MG63 (cell line): ENCODE measurements at places on chromosomes 11 and 22. TPM values are rescaled to one million over a fixed set of nuclear protein-coding genes. Genes with fewer than 3 reads are reported as not detected.
A peak's percentile ranks its signal among the peaks of the same experiment; 100 is the strongest.

The OR51B4 gene
- not detected in 2 replicates for total RNA-seq

DNA sequence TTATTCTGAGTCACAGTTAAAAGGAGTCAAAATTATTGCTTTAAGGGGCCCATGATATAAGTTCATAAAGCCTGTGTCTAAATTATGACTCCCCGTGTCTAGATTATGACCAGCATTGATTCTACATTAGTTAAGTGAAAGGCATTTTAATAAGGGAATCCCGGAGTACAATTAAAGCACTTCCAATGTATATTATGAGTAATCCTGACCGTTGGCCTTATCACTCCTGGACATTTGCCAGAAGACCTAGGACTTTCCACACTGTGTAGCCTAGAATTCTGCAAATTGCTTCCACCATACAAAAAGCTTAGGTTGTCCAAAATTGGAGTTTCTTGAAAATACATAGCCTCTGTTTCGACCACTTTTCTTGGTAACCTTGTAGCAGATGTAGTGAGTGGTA is 1292.6 kb downstream of the LRRC4C start:
- DNase-seq: no peak

DNA sequence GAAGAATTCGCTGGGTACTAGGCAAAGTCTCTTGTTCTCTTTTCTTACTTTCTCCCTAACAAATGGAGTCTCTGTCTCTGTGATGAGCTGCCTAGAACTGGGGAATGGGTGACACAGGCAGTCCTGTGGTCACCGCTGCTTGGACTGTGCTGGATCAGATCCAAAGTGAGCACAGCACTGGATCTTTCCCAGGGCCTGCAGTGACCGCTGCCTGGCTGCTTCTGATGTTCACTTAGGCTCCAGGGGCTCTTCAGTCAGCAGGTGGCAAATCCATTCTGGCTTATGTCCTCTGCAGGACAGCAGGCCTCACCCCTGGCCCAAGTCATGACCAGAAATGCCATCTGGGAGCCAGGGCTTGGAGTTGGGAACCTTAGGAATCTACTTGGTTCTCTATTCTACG is 61.5 kb downstream of the EXT2 start:
- no peak for DNase-seq

The KRTAP5-8 gene
- total RNA-seq: not detected in 2 replicates

DNA sequence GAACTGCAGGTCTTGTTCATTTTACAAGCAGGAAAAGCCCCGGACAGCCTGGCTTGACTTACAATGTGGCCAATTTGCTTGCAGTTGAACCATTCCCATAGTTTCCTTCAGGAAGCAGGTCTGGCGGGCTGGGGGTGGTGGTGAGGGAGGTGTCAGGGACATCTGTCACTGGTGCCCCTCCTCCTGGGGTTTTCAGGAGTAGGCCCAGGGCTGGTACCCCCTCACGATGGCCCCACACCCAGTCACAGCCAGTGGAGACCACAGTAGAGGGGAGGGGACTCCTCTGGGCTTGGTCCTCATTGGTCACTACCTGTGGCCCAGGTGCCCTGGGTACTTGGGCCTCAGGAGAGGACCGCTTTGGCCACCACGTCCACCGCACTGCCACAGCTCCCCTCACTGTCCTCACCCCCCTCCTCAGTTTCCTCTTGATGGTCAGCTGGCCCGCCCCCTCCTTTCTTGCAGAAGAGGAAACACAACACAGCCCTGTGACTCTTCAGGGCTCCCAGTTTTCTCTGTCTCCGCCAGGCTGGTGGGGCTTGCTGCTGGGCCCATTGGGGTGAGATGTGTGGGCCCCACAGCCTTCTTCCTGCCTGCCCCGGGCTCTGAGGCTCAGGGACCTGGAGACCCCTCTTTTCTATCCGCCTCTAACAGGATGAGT is 39.8 kb upstream of the SHISAL1 start:
- no peak for DNase-seq

- DNase-seq: peak; percentile 74
Measured at GRCh38 chr22:35914665-35915476, 113.8 kb downstream of the RBFOX2 start.

- DNase-seq: peak; percentile 81
Measured at GRCh38 chr22:50656122-50657070, 16.2 kb upstream of the SHANK3 start.

DNA sequence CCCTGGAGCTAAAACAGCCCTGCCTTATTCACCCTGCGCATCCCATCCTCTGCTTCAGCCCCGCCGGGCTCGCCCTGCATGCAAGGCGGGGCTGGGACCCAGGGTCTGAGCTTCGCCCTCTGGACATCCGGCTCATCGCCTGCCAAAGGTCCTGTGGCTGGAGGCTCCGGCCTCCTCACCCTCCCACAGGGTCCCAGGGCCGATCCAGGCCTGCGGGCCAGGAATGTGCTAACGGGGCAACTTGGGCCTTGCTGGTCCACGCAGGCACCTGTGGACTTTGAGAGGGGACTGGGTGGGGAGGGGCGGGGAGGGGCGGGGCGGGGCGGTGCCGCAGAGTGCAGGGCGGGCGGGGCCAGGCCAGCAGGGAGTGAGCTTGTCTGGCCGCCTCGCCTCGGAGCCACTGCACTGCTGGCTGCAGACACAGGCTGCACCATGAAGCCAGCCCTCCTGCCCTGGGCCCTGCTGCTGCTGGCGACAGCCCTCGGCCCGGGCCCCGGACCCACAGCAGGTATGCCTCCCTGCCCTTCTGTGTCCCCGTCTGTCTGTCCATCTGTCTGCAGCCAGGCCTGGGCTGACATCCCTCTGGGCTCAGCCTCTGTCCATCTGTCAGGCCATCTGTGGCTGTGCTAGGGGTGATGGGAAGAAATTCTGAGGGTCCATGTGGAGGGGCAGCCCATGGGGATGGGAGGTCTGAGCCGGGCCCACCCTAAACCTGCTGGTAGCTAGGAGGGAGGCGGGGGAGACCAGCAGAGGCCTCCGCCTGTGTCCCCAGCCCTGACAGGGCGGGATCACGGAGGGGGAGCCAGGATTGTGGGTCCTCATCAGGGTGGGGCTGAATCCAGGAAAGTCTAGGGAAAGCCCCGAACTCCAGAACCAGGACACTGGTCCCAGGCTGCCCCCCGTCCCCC is at the start of gene SUSD2:
Gene SUSD2 (plus strand): TSS at position 400 of the 908 bp plus-strand sequence. CDS start 33 bp downstream, at position 433.
- DNase-seq: no peak

DNA sequence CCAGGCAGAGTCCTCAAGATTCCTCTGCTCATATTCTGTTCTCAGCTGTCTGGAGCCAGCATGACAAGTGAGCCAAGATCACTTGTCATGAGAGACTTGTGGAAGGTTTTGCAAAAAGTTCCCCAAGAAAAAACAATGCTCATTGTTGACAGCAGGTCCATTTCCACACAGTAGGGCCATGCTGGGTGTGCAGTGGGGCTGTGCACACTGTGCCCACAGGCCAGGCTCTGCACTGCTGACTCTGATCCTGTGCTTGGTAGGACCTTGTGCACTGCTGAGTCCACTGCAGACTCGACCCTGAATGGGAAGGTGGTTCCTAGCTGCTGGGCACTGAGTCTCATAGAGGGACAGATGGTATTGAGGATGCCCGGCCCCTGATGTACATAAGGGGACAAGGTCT is 33.9 kb upstream of the IGLL5 start:
- no peak for DNase-seq

The SBF2 gene
- 16.7 and 23.2 TPM in 2 replicates for total RNA-seq

DNA sequence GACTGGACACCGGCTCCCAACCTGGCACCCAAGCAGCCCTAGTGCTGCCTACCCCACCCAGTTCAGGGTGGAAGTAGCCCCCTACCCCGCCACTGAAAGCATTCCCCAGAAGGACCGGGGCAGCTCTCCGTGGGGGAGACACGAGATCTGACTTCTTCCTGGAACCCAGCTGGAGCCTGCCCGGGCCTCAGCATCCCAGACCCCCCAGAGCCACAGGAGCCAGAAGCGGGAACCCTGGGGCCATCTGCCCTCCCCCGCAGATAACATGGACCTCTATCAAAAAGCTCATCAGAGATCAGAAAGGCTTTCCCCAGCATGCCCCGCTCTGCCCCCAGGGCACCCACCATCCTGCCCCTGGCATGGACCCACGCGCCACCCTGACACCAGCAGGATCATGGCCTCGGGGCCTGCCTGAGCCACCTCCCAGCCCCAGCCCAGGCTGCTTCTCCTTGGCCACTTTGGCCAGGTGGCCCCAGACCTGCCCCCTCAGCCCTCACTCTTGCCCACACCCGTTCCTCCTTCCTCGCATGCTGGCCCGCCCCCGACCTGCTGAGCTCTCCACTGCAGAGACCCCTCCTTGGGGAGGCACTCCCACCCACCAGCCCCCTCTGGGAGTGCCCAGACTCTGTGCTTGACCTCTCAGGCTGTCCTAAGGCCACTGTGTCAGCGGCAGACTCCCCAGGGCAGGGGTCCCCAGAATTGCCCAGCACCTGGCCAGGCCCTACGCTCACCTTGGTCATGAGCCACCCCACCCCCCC is 17.1 kb downstream of the WNT7B start:
- no peak for DNase-seq

DNA sequence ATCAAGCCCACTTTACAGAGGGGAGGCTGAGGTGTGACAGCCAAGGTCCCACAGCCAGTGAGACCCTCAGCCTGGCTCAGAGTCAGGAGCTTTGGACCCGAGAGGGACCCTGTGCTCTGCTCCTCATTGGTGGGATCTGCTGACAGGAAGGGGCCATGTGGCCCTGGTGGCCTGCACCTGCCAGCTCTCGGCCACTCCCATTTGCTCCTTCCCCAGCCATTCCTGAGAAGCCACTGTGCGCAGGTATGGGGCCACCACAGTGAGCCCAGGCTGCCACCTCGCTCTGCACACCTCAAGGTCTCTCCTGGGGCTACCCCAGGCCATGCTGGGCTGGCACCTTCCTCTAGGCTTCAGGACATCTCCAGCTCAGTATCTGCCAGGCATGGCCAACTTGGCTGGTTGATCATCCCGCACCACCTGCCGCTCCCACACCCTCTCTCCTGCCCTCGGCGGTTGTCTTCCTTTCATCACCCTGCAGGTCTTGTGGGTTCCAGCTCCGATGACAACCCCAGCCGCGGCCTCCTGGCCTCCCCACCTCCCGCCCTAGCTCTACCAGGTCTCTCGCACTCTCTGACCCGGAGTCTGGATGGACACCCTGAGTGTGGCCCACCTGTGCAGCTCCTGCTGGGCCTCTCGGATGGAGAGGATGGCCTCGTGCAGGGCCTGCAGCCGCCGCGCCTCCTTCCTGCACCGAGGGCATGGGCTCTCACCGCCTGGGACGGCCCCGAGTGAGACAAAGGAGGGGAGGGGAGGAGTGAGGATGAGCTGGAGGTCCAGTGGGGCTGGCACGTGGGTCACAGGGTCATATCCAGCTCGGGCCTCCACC is 32.2 kb upstream of the CARS1 start:
- no peak for DNase-seq

- no peak for DNase-seq
Measured at GRCh38 chr11:57501953-57502352, 13.5 kb downstream of the SLC43A1 start.

The UBASH3B gene
- 9.4 and 16.4 TPM in 2 replicates for total RNA-seq

DNA sequence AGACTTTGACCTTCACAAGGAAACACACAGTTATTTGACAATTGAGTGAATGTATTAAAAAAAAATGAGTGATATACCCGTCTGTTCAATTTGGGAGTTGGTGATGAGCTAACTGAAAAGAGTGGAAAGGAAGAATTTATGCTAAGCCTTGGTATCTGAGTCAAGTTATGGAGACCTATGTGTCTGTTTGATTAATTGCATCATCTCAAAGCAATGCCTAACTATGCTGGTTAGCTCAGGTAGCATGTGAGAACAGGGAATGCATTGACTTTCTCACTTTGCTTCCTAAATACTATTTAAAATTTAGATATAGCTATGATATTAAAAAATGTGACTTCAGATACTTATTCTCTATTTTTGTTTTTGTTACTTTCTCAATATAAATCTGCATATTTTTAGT is 110.5 kb downstream of the DDX10 start:
- DNase-seq: no peak

DNA sequence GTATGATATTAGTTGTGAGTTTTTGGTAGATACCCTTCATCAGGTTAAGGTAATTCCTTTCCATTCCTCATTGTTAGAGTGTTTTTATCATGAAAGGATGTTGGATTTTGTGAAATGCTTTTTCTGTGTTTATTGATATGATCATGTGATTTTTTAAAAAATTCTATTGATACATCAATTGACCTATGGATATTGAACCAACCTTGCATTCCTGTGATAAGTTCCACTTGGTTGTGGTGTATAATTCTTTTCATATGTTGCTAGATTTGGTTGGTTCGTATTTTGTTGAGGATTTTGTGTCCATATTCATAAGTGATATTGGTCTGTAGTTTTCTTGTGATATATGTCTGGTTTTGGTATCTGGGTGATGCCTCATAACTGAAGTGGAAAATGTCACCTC is 6.7 kb downstream of the ANKRD13D start:
- no peak for DNase-seq

The ZBTB16 gene
- total RNA-seq: not detected in 2 replicates

The TH gene
- total RNA-seq: not detected in 2 replicates

DNA sequence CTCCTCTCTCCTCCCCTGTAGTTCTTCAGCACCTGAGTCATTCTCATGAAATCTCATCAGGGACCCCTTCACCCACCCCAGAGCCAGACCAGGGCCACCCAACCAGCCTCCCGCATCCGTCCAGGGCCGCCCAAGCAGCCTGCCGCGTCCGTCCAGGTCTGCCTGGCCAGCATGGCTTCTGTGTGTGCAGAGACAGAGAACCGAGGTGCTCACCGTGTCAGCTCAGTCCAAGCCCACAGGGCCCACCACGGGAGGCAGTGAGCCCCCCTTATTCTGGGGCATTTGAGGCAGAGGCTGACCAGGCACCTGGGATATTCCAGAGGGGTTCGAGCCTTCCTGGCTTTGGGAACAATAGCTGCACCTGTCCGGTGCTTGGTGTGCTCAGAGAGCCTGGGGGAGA is 1117.3 kb downstream of the BRD1 start:
- no peak for DNase-seq

The POTEH gene
- not detected in 2 replicates for total RNA-seq

The CYTH4 gene
- 0.36 TPM in 1 of 2 replicates, not detected in the other for total RNA-seq

DNA sequence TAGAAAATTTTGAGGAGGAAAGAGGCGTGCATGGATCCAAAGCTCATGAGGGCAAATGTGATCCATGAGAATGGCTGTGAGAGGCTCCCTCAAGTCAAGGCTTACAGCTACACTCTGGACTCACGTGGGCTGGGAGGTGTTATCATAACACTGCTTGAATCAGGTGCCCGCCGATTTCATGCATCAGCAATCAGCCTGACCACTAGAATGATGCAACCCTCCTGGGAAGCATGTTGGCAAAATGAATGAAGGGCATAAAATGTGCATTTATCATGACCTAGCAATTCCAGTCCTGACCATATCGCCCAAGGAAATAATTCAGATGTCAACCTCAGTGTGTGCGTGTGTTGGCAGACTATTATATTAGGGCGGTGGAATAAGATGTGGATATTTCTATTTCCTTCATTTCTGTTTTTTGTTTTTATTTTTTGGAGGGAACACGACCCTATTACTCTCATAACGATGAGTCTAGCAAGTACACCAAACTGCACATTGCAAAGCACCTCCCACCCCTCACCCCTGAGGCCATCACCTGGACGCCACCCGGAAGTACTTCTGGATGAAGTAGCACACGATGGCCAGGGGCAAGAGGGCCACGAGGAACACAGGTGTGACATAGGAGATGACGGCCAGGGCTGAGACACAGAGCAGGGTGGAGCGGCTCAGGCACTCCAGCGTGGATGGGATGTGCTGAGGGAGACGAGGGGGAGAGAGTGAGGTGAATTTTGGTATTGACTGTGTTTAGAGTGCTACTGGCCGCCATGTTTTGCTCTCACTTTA is 15.7 kb upstream of the KCNJ11 start:
- peak; percentile 31 for DNase-seq

The SLC29A2 gene
- not detected in 2 replicates for total RNA-seq

The KRTAP5-4 gene
- not detected in 2 replicates for total RNA-seq

The NELL1 gene
- not detected in 2 replicates for total RNA-seq

GRCh38 chr11:72352859-72353551 is 81.3 kb downstream of the CLPB start:
- DNase-seq: no peak
